ENCODE measurements at places on chromosomes 4 and X.
A peak's percentile ranks its signal among the peaks of the same experiment; 100 is the strongest.

- no peak for DNase-seq
Observed at GRCh38 chrX:129682979-129683378, 28.2 kb upstream of the APLN start.

GRCh38 chr4:113106108-113106507, 56.7 kb downstream of the ANK2 start:
- DNase-seq: peak; percentile 8

DNA sequence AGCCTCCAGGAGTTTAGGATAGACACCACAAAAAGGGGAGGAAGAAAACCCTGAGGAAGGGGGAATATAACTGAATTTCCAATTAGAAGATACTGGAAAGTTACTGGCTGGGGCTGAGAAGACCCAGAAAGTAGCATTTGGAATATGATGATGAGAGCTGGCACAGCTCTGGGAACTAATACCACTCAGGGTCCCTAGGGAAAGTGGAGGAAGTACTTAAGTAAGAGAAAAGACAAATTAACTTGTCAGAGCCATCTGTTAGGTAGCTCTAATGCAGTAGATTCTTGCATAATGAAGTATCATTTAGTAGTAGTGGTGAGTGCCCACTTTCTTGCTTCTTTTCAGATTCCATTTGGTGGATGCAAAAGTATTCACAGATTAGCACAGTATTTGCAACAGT, 90.8 kb upstream of the TSPAN5 start:
- DNase-seq: no peak

- peak; percentile 71 for DNase-seq
Observed at GRCh38 chrX:135086197-135086854, 34.0 kb downstream of the ETDB start.

DNA sequence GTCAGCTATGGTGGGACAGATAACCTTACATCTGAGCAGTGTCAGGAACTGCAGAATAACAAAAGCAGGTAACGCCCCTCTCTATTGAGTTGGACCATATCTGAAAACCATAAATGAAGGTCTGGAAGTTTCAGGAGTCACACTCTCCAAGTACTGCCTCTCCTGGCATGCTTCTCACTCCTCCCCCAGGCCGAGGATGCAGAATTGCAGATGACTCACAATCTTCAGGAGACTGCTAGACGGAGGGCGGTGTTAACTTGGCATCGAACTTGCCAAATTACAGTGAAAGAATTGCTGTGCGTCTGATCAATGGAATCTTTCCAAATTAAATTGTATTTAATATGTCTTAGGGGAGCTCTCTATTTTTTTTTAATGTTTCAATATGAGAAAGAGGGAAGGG, 67.1 kb upstream of the TRIM2 start:
- DNase-seq: no peak

DNA sequence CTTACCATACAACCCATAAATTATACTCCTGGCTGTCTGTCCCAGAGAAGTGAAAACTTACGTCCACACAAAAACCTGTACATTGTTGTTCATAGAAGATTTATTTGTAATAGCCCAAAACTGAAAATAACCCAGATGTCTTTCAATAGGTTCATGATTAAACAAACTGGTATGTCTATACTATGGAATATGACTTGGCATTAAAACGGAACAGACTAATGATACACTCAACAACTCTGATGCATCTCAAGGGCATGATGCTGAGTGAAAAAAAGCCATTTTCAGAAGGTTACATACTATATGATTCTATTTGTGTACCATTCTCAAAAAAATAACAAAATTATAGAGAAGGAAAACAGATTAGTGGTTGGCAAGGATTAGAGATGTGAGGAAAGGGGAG, 11.6 kb upstream of the MND1 start:
- no peak for DNase-seq

- DNase-seq: no peak
Observed at GRCh38 chrX:103608306-103608963, 672 bp downstream of the TCEAL3 start.

- DNase-seq: no peak
Observed at GRCh38 chr4:24745172-24745895, 50.0 kb upstream of the SOD3 start.

DNA sequence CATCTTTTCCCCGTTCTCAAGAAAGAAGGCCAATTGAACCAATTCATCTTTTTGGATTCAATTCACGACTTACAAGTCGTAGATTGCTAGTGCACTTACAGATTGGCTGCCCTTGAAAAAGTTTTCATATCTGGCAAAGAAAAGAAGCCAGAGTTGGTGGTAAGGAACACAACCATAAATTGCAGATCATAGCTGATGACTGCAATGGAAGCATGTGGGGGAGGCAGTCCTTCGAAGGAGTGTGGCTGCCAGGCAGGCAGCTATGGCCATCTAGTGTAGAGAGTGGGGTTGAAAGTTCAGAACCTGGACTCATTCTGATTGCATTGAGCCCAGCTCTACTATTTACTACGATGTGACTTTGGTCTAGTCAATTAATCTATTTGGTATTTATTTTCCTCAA, 4.5 kb downstream of the GPM6A start:
- DNase-seq: no peak

GRCh38 chr4:14855719-14856061, 146.6 kb upstream of the CPEB2 start:
- no peak for DNase-seq

GRCh38 chr4:143711543-143712154, 11.2 kb upstream of the FREM3 start:
- no peak for DNase-seq

DNA sequence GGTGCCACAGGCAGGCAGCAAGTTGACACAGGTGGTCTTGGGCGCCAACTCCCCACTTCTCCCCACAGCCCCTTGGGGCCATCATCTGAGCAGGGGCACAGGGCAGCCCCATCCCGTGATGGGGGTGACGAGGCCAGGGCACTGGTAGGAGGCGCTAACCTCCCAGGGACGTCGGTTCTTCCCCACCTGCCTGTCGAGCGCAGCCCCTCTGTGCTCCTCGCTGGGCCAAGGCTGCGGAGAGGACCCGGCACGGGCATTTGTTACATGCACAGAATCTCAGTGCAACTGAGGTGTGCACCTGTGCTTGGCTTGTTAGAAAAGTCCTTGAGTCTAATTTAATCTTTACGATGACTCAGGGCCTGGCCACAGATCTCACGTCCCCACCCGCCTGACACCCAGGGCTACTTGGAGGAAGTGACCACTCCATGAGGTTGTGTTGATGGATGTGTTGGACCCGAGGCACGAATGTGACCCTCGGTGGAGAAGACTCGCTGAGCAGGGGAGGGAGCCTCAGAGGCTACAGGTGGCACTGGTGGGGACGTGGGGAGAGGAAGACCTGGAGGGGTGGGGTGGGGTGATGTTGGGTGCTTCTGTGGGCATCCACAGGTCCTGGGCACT, 3.1 kb upstream of the SH3TC1 start:
- DNase-seq: no peak

- DNase-seq: no peak
Observed at GRCh38 chr4:140256335-140256734, 102.4 kb upstream of the MAML3 start.

DNA sequence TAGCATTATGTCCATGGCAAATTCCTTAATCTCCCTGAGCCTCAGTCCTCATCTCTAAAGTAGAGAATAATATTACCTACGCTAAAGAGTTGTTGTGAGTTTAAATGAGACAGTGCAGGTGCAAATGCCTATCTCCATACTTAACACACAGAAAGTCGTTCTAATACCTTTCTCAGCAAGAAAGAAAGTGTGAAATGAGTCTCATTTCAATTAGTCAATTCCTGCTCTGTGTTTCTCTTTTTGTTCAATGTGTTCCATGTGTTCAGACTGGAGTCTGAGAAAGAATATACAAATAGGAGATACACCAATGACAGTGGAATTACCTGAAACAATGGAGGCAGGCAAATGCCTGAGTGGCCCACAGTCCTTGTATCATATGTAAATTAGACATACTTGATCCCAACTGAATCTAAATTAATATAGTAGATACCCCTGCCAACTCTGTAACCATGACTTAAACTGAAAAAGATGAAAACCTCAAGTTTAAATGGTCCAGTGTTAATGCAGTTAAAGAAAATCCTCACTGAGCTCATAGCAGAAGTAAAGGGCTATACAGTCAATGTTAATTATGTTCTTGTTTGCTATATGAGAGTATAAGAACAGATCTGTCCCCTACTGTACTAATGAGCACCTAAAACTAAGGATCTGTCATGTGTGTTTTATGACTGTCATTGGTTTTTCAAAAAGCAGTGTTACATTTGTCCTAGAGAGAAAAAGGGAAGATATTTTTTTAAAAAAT, 68.2 kb downstream of the GPC3 start:
- DNase-seq: no peak

DNA sequence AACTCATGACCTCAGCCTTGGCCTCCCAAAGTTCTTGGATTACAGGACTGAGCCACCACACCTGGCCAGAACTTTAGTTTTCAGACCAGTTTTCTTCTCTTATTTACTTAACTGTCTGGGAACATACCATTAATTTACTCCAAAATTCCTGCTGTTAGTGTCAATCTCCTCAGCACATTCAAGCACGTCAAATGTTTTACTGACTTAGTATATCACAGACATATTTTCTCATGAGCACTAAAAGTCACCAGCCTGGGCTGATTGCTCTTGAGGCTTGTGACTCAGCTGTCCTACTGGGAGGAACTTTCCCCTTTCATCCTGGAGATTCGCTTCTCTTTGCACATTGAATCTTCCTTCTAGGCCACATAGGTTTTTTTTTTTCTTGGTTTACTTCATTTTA, 109.6 kb downstream of the PCDH18 start:
- no peak for DNase-seq

DNA sequence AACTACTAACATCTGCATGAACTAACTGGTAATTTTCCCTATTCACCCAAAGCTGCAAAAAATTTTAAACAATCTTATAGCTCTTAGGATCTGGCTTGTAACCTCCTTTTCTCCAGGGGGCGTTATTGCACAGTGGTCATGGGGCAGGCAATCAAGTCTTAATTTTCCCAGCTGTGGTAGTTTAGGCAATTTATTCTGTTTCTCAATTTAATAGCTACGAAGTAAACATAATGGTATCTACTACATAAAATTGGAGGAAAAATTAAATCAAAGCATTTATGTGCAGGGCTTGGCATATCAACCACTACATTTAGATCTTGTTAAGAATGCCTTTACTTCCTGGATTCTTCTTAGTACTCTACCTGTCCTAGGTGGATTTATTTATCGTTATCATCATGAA, 137.4 kb upstream of the GUCY1A1 start:
- DNase-seq: no peak

DNA sequence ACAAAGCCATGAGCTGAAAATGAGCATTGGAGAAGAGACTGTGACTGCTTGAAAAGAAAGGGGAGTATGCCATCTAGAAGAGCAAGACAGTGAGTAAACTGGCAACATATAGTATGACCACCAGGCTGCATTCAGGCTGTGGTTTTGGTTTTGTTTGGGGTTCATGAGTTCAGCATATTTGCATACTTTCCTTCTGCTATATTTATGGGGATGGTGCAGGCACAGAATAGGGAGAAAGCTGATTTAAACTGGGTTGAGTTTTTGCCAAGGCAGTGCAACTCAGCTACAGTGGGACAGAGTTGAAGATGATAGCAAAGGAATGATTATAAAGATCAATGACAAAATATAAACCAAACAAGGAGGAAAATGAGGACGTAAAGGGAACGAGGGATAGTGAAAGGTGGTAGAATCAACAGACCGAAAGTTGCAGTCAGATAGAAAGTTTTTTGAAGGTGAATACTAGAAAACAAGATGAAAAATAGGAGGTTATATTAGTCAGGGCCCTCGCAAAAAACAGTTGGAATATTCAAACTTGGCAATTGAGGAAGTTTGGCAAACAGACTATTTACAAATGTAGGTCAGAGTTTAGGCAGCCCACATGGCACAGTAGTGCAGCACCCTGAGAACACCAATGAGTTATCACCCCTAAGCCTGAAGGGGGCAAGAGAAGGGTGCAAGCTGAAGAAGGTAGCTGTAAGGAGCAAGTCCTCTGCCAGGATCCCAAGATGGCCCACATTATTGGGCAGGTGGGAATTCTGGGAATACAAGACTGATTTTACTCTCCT, 114.8 kb upstream of the MAP9 start:
- DNase-seq: no peak
